ENCODE measurements at places on chromosomes 16 and 17. TPM values are rescaled to one million over a fixed set of nuclear protein-coding genes. Genes with fewer than 3 reads are reported as not detected.

GRCh38 chr17:10183931-10184930, 14.2 kb downstream of the GAS7 start:
- H3K27me3 ChIP-seq = no peaks in the 10 kb centered on the region
- no peak overlapping the region for H3K4me3 ChIP-seq
- H3K36me3 ChIP-seq = no peaks in the 10 kb centered on the region
- no peak for DNase-seq

GRCh38 chr16:80802902-80803301, 1.5 kb downstream of the CDYL2 start:
- peak overlapping the region; percentile 71 for H3K4me3 ChIP-seq
- no peak for DNase-seq
- H3K27me3 ChIP-seq = no peaks in the 10 kb centered on the region
- H3K27ac ChIP-seq = no peak overlapping the region

DNA sequence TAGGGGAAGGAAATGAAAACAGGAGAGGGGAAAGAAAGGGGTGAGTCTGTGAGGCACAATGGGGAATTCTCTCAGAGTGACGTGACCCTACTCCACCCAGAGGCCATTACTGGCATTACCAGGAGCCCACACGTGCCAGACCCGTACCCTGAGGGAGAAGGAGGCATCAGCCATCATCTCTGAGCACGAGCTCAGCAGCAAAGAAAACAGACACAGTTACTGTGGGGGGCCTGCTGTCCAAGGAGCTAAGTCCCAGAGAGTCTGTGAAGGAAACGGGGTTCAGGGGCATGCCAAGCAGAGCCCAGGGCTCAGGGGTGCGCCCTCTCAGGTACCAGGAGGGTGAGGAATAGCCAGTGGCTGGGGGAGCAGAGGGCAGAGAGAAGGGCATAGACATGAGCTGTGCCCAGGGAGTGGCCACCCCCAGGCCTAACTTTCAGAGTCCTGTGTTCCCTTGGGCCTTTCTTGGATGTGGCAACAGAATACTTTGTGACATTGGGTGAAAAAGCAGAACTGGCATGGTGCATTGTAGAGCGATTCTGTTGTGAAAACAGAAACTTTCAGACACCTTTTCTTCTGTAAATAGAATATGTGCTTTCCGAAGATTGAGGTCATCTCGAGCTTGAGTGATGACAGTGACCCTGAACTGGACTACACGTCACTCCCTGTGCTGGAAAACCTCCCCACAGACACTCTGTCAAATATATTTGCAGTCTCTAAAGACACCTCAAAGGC, 11.3 kb downstream of the TAF1C start:
- H3K36me3 ChIP-seq = peaks cover 28% of the 10 kb centered on the region
- H3K4me1 ChIP-seq = peaks cover 59% of the 10 kb centered on the region
- no peaks in the 10 kb centered on the region for H3K27me3 ChIP-seq
- DNase-seq = no peak

- no peak overlapping the region for H3K27ac ChIP-seq
- no peaks in the 10 kb centered on the region for H3K27me3 ChIP-seq
- peaks cover 4% of the 10 kb centered on the region for H3K4me1 ChIP-seq
These were observed 8.8 kb upstream of the BIRC5 start for GRCh38 chr17:78205124-78205775.

DNA sequence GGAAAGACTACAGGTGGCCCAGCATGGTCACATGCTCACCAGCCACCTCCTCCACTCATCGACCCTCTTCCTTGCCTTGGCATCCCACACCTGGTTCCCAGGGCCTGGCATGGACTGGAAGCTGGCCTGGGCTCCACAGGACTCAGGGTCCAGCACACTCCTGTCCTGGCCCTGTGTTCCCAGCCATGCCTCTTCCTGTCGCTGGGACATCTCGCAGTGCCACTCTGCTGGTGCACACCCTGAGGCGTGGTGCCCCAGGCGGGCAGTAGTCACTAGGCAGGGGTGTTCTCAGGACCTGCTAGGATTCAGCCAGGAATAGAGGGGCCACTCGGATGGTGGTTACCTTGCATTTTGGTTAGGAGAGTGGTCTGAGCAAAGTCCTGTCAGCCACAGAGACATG, 99.4 kb downstream of the AMFR start:
- H3K4me3 ChIP-seq = no peak overlapping the region
- no peaks in the 10 kb centered on the region for H3K4me1 ChIP-seq
- no peak for DNase-seq
- H3K27me3 ChIP-seq = no peaks in the 10 kb centered on the region
- no peak overlapping the region for H3K27ac ChIP-seq

DNA sequence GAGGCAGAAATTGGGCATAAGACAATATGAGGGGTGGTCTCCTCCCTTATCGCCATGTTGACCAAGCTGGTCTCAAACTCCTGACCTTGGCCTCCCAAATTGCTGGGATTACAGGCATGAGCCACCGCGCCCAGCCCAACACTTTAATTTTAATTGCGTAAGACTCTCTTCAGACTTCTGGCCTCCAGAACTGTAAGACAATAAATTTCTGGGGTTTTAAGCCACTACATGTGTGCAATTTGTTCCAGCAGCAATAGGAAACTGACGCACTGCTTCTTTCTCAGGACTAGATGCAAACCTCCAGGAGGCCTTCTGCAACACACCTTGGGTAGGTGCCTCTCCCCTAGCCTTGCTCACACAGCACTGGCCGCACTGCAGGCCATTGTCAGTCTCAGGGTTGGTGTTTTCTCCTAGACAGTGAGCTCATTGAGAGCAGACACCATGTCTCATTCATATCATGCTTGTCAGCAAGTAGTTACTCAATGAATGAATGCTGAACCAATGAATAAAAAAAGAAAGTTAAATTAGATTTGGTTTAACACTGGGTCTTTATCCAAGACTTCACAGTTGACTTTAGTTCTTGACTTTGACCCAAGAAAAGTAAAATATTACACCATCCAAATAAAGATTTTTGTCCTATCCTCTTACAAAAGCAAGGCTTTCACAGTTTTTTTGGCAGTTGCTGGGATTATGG, 5.5 kb upstream of the ACSF2 start:
- DNase-seq = no peak
- peak overlapping the region; percentile 74 for H3K27ac ChIP-seq
- H3K4me1 ChIP-seq = peaks cover 23% of the 10 kb centered on the region
- no peaks in the 10 kb centered on the region for H3K36me3 ChIP-seq
- no peaks in the 10 kb centered on the region for H3K27me3 ChIP-seq
- peak overlapping the region; percentile 45 for H3K4me3 ChIP-seq

DNA sequence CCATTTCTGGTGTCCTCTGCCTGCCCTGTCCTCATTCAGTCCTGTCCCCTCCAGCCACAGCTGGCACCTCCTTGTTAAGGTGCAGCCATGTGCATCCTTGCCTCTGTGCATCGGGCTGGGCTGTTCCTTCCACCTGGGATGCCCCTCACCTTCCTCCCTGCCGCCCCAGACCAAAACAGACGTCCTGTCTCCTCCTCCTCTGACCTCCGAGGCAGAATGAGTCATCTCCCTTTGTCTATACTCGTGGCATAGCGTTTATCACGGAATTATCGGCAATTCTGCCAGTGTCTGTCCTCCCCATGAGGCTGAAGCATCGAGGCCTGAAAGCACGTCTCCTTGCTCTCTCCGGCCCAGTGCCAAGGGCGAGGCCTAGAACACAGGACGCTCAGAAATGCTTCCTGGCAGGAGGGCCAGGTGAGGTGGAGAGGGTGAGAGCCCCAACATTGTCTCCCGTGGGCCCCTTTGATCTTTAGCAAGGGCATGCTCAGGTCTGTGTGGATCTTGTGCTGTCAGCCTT, 4.6 kb downstream of the RAI1 start:
- H3K27ac ChIP-seq = peak overlapping the region; percentile 92
- peaks cover 66% of the 10 kb centered on the region for H3K4me1 ChIP-seq
- H3K36me3 ChIP-seq = no peaks in the 10 kb centered on the region
- H3K4me3 ChIP-seq = peak overlapping the region; percentile 13
- no peaks in the 10 kb centered on the region for H3K27me3 ChIP-seq
- DNase-seq = no peak

DNA sequence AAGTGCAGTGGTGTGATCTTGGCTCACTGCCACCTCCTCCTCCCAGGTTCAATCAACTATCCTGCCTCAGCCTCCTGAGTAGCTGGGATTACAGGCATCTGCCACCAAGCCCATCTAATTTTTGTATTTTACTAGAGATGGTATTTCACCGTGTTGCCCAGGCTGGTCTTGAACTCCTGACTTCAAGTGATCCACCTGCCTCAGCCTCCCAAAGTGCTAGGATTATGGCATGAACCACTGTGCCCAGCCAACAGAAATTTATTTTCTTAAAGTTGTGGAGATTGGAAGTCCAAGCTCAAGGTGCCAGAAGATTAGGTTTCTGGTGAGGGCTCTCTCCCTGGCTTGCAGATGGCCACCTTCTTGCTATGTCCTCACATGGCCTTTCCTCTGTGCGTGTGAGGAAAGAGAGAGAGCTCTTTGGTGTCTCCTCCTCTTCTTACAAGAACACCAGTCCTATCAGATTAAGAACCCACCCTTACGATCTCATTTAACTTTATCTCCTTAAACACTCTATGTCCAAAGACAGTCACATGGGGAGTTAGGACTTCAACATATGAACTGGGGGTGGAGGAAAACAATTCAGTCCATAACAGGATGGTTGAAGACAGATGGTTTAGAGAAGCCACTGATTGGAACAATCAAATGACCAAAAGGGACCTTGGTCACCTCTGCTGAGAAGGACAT, 31.8 kb downstream of the C16orf82 start:
- H3K27ac ChIP-seq = peak overlapping the region; percentile 58
- H3K36me3 ChIP-seq = no peaks in the 10 kb centered on the region
- no peaks in the 10 kb centered on the region for H3K27me3 ChIP-seq
- H3K4me3 ChIP-seq = no peak overlapping the region

- peak; percentile 49 for DNase-seq
- H3K27me3 ChIP-seq = no peaks in the 10 kb centered on the region
- no peaks in the 10 kb centered on the region for H3K36me3 ChIP-seq
- H3K27ac ChIP-seq = peak overlapping the region; percentile 100
- peaks cover 55% of the 10 kb centered on the region for H3K4me1 ChIP-seq
These were observed 1.3 kb upstream of the ALKBH5 start for GRCh38 chr17:18182110-18182977.

DNA sequence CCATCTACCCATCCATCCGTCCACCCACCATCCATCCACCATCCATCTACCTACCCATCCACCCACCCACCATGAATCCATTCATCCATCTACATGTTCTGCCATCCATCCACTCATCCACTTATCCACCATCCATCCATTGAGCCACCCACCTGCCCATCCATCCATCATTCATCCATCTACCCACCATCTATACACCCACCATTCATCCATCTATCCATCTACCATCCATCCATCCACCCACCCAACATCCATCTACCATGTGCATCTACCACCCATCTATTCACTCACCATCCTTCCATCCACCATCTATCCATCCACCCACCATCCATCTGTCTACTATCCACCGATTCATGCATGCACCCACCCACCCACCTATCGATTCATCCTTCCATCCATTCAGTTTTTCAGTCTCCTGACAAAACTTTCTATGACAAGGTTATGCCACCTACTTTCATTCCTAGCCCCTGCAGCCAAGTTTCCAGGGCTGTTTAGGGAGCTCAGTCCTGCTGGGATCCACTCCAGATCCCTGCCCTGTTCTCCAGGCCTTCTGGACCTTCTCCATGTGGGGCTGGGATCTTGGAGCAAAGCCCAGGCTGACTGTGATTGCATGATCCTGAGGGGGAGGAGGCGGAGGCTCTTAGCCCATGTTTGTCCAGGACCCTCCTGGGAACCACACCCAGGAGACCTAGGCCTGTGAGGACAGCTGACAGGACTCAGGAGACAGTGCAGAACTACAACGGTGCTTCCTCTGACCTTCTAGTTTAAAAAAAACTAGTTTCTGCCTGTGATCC, 27.4 kb downstream of the BCO1 start:
- no peaks in the 10 kb centered on the region for H3K36me3 ChIP-seq
- peaks cover 22% of the 10 kb centered on the region for H3K4me1 ChIP-seq
- H3K27me3 ChIP-seq = no peaks in the 10 kb centered on the region
- DNase-seq = peak; percentile 86
- H3K27ac ChIP-seq = peak overlapping the region; percentile 65

DNA sequence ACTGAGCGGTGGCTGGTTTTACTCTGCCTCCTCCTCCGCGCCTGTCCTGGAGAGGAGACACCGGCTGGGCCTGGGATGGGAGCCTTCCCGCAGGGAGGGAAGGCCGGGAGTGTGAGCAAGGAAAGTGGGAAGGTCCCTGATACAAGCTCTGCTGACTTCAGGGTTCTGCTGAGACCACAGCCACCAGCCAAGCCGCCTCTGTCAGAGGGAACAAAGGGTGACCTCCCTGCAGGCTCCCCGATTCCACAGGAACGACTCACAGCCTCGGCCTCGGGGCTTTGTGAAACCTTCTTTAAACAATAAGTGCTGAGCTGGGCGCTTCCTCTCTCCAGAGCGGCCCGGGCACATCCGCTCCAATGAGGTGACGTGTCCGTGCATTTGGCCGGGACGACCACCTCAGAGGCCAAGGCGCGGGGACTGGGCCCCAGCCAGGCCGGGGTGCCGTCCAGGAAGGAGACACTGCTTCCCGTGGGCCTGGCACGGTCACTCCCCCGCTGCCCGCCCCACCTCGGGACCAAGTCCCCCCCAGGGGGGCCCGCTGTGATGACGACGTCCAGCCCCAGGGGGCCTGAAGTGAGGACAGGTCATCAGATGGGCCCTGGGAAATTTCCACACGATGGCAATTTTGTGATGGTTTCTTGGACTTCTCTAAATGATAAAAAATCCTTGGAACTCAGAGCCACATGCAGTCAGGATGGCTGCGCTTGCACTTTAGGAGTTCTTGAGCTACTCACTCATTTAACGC, 11.8 kb upstream of the CIBAR2 start:
- H3K36me3 ChIP-seq = no peaks in the 10 kb centered on the region
- H3K4me1 ChIP-seq = peaks cover 45% of the 10 kb centered on the region
- peak overlapping the region; percentile 29 for H3K4me3 ChIP-seq
- DNase-seq = peak; percentile 58
- no peaks in the 10 kb centered on the region for H3K27me3 ChIP-seq

DNA sequence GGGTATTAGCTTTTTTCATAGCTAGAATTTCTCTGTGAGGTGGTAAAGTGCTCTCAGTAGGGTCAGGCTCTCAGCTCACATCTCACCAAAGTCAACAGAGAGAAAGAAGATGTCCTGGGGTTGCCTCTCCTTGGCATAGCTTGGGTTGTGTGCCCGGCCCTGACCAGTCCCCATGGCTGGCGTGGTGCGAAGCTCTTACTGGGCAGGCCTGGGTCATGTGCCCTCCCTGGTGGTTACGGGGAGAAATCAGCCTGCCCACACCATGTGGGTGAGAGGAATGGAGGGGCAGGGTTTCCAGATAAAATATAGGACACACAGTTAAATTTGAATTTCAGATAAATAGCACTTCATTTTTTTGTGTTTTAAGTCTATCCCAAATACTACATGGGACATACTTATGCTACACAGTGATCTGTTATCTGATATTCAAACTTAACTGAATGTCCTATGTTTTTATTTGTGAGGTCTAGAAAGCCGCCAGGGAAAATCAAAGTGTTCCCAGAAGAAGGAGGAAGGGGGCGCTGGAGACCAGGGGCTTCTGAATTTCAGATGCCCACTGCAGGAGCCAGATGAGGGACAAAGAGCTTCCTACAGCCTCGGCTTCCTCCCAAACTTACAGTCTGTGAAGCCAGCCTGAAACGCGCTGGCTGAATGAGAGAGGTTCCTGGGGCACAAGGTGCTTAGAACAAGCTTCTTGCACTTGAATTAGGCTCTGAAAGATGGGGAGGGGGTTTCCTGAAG, 45.4 kb downstream of the NKD1 start:
- no peaks in the 10 kb centered on the region for H3K27me3 ChIP-seq
- H3K27ac ChIP-seq = no peak overlapping the region
- H3K36me3 ChIP-seq = no peaks in the 10 kb centered on the region
- H3K4me3 ChIP-seq = no peak overlapping the region

- no peaks in the 10 kb centered on the region for H3K27me3 ChIP-seq
- H3K27ac ChIP-seq = no peak overlapping the region
- no peak overlapping the region for H3K4me3 ChIP-seq
These were observed 31.4 kb downstream of the PDIA2 start for GRCh38 chr16:314351-314750.

Gene CRAMP1
- total RNA-seq = 12.3 TPM

Gene SRCIN1
- 2.0 TPM for total RNA-seq

Gene KRTAP1-5
- not detected for total RNA-seq

Gene ZNF385C
- 0.49 TPM for total RNA-seq

Gene AGRP
- total RNA-seq = not detected

Gene EVPLL
- not detected for total RNA-seq

Data from left ventricle myocardium inferior (tissue), 1 donor.